ENCODE measurements at places on chromosomes 7 and 10.
A peak's percentile ranks its signal among the peaks of the same experiment; 100 is the strongest.

DNA sequence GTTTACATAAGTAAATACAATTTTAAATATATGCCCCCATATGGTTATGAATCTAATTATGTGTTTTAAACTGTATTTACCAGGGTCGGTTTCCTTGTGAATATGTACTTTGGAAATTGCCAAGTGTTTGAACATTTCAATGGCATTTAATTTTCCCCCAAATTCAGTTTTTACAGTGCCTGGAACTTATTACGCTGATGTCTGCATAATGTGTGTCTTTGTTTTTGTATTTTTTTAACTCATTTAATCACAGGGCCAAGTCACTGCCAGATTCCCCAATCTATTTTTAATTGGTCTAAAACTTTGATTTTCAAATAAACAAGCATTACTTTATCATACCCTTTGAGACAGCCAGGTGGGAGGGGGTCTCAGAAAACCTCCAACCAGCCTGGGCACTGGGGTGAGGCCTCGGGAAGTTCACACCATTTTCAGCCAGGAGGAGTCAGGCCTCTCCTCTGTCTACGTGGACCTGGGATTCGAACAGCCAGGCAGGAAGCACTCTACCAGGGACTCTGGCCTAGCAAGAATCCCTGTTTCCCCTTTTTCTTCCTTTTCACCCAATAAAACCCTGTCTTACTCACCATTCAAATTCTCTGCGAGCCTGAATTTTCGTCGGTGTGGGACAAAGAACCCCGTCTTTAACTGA lies 151.5 kb upstream of the COL1A2 start:
- DNase-seq = no peak

DNA sequence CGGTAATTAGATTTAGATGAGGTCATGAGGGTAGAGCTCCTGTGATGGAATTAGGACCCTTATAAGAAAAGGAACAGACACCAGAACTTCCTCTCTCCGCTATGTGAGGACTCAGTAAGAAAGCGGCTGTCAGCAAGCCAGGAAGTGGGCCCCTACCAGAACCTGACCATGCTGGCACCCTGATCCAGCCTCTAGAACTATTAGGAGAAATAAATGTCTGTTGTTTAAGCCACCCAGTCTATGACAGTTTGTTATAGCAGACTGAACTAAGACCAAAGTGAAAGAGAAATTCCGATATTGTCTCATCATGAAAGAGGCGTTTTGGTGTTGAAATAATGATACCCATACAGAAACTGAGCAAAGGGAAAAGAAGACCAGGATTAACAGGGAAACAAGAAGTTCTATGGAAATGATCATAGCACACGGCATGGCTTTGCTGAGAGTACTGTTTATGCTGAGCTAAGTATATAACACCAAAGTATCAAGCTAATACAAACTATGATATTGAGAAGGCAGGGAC lies 9.2 kb downstream of the CLEC2L start:
- DNase-seq = no peak

DNA sequence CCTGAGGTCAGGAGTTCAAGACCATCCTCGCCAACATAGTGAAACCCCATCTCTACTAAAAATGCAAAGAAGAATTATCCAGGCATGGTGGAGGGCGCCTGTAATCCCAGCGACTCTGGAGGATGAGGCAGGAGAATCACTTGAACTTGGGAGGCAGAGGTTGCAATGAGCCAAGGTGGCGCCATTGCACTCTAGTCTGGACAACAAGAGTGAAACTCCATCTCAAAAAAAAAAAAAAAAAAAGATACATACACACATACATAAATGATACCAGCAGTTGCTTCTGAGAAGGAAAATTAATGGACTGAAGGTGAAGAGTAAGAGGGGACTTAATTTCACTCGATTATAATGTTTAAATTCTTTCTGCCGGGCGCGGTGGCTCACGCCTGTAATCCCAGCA lies 40.2 kb upstream of the PAX2 start:
- no peak for DNase-seq

- no peak for DNase-seq
Observed at GRCh38 chr10:43200538-43201390, 62.5 kb downstream of the CSGALNACT2 start.

DNA sequence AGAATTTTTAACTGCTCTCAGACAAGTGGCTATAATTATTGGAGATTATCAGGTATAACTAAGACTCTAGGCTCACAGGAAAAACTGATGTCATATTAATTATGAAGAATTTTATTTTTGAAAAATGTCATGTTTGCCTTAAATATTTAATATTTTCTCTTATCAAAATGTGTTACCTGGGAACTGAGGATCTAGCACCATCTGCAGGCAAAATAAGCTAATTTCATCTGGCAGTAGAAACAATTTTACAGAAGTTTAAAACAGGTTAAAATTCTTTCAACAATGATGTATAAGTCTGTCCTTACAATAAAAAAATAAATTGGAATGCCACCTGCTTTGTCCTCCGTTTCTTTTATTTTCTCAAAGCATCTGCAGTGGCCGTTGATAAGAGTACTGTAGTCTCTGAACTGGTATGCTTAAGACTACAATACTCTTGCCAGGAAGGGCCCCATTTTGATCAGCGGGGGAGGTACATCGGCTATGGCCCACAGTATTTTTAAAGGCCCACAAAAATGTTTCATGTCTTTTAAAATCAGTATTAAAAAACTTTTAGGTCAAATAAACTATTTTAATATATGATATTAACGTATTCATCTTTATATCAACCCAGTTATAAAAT lies 81.3 kb downstream of the VWDE start:
- no peak for DNase-seq

- no peak for DNase-seq
Observed at GRCh38 chr7:951881-952547, 2.5 kb downstream of the ADAP1 start.

- no peak for DNase-seq
Observed at GRCh38 chr10:15155978-15156656, 12.4 kb downstream of the NMT2 start.

- DNase-seq = no peak
Observed at GRCh38 chr7:8939446-8939845, 506.0 kb downstream of the NXPH1 start.

- no peak for DNase-seq
Observed at GRCh38 chr7:15305002-15305600, 256.7 kb downstream of the AGMO start.

- DNase-seq = no peak
Observed at GRCh38 chr7:78022165-78022564, 223.6 kb downstream of the PHTF2 start.

- no peak for DNase-seq
Observed at GRCh38 chr10:100553929-100554328, 18.2 kb downstream of the HIF1AN start.

DNA sequence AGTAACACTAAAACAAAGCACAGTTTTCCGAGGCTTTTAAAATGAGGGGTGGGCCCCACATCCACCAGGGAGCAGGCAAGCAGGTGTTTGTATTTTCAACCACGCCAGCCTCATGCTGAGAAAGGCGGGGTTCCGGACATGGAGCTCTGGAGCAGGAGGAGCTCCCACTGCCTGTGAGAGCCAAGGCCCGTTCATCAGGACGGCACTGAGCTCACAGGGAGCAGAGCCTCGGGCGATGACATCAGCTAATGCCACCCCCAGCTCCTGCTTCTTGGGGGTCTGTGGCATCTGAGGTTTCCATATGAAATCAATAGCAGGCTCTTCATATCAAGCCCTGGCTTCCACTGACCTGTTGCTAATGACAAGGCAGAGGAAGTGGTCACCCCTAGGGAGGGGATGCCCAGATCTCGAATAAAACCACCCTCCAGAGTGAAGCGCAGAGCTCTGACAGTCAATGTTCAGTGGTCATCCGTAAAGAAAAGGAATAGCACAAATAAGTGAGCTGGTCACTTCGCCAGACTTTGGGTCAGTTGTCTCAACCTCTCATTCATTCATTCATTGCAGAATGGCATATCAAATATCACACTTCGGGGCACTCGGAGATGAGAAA lies 89.1 kb downstream of the TNS3 start:
- no peak for DNase-seq

- DNase-seq = no peak
Observed at GRCh38 chr7:41872966-41873365, 170.1 kb upstream of the INHBA start.

DNA sequence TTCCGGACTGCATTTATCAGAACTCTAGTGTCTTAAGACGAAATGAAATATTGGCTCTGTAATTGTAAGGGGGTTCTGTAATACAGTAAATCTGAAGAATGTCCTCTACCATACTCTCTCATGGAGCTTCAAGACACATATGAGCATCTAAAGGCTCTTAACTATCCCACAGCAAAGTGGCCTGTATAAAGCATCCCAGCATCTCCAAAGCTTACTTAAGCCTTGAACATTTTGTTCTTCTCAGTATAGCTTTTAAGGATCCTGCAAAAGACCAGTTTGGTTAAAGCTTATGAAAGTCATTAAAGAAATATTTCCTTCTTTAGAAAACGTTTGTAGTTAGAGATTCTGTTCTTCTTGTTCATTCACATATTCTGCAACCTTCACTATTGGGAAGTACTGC lies 75.1 kb downstream of the HGF start:
- no peak for DNase-seq

- no peak for DNase-seq
Observed at GRCh38 chr7:108094346-108094745, 35.8 kb downstream of the LAMB4 start.

- DNase-seq = no peak
Observed at GRCh38 chr10:42802876-42803275, 20.3 kb downstream of the BMS1 start.

GRCh38 chr10:11225935-11226334 lies 208.3 kb downstream of the CELF2 start:
- DNase-seq = peak; percentile 74

DNA sequence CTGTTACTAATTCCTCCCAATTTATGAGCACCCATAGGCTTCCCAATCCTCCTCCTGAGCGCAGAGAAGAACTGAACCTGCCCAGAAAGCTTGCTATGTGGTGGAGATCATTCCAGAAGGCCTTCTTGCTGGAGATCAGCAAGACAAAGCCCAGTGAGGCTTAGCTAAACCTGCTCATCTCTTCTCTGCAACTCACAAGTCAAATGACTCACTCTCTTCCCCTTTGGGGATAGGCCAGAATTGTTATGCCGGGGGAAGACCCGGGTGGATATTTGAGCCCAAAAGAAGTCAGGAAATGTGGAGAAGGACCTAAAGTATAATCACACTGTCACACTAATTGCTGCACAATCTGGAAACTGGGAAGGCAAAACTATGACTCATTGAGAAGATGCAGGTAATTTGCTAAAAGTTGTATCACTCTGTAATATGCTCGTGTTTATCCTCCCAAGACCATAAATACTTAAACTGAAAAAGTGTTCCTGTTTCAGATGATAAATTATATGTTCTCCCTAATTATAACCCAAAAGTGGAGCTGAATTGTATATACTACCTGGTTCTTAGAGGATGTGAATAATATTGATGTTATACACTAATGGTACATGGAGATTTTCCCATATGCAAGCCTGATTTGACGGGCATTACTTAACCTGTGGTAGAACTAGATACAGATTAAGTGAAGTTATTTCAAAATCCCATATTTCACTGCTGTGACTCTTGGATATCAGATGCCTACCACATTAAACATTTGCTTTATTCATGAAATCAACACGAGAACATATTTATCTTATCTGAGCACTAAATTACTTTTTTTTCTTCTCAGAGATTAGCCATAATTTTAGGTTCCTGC lies 6.4 kb downstream of the NEBL start:
- no peak for DNase-seq

DNA sequence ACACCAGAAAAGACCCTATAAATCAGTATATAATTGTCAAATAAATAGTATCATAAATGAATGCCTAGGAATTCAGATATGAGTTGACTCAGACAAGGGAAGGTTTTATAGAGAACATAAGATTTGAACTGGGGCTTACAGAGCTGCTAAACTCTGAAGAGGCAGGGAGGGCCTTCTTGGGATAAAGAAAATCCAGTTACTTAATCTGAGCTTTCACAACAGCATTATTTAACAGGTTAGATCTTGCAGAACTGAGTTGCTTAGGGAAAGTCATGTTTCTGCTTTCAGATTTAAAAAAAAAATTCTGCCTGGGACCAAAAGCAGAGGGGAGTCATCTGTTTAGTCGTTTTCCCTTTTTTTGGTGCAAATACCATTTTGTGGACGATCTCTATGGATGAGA lies 594.8 kb upstream of the FZD8 start:
- DNase-seq = no peak

DNA sequence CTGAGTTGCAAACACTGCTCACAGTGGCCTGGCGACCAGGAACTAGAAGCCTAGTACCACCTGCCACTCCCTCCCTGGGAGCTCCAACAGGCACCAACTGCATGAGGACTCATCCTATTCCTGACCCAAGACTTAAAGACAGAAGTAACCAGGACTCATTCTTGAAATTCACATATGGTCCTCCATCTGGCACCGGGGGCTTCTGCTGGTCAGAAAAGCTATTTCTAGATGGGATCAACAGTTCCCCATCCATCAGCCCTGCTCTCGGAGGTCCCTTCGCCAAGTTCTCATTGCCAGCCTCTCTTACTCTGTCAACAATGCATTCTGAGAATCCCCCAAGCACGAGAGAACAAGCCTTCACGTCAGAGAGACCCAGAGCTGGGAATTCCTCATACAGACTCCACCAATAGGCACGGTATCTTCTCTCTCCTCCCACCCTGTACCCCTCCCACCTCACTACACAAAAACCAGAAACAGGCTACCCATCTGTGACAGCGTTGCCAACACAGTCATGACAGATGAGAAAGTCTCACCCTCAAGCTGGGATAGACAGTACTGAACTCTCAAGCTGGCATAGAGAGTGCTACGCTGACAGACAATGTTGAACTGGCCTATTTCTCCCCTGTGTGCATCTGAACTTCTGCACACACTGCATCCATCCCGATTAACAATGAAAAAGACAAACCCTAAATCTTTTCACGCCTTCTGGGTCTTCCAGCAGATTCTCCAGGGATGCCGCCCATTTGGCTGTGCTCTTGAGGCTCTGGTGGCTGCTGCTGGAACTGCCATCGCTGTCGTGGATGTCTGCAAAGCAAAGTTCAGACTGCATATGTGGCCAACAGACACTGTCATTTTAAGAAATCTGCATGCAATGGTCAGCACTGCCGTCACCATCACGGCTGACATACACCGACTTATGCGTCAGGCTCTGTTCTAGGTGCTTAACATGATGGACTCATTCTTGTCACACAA lies 15.6 kb downstream of the RGS10 start:
- DNase-seq = no peak

DNA sequence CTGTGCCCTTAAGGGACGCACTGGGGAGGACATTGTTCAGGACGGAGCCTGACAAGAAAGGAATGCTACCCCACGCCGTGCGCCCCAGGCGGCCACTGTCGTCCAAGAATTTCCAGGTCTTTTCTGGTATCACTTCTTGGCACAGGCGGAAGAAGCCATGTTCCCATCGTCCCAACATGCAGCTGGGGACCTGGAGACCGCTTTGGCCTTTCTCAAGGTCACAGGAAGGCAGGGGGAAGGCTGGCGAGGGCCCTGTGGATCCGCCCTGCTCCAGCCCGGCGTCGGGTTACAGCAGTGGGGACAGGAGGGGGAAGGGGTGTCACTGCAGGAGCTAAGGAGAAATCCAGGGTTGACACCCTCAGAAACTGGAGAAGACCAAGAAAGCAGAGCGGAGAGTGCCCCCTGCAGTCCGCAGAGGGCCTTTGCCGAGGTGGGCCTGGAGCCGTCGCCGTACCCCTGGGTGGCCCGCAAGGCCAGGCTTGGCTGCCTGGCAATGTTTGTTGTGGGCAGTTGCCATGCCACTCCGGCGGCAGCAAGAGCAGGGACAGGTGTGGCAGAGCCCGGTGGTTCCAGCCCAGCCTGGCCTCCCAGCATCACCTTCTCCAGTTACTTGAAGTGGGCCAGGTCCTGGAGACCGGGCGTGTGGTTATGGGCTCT lies 104.1 kb downstream of the LHPP start:
- no peak for DNase-seq

Measured in stimulated activated CD8-positive, alpha-beta memory T cell treated with anti-CD3 and anti-CD28 coated beads, Interleukin-7, amount 100 ng/mL, for 48 hours (primary cell).